ENCODE measurements at places on chromosomes 11 and 22. TPM values are rescaled to one million over a fixed set of nuclear protein-coding genes. Genes with fewer than 3 reads are reported as not detected.
A peak's percentile ranks its signal among the peaks of the same experiment; 100 is the strongest.

DNA sequence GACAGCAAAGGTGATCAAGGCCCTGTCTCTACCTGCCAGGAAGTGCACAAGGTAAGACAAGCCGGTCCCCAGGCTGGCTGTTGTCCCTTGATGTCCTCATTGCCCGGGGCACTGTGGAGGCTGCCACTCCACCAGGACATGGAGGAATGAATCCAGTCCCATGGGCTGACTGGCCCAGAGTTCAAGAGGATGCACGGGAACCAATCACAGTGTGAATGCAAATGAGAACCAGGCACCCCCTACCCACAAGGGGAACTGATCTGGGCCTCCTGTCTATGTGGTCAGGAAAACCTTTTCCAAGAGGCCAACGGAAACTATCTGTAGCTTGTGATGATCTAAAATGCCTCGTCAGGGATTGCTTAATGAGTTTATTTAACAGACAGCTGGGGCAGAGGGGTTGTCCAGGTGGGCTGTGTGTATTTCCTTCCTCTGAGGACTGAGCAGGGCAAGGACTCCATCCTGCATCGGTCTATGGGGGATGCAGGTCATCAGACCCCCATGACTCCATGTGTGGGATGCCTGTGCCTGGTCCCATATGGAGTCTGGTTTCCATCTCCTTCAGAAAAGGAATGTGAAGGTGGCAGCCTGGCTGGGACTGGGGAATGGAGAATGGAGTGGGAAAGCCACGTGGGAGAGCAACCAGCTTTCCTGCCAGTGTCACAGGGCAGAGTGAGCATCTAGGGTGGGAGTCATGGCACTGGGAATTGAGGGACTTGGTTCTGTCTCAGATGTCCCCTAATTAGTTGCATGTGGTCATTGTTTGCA, 60.5 kb downstream of the CD82 start:
- no peaks in the 10 kb centered on the region for H3K27me3 ChIP-seq
- H3K4me3 ChIP-seq: no peak overlapping the region
- H3K36me3 ChIP-seq: no peaks in the 10 kb centered on the region
- no peak overlapping the region for H3K27ac ChIP-seq
- no peaks in the 10 kb centered on the region for H3K4me1 ChIP-seq

- no peak overlapping the region for H3K4me3 ChIP-seq
- no peaks in the 10 kb centered on the region for H3K36me3 ChIP-seq
- H3K27ac ChIP-seq: peak overlapping the region; percentile 63
- H3K27me3 ChIP-seq: no peaks in the 10 kb centered on the region
- peaks cover 11% of the 10 kb centered on the region for H3K4me1 ChIP-seq
- DNase-seq: no peak
These were observed 206.9 kb downstream of the ADAMTS15 start for GRCh38 chr11:130655300-130655699.

- H3K4me1 ChIP-seq: no peaks in the 10 kb centered on the region
- H3K4me3 ChIP-seq: no peak overlapping the region
- no peak overlapping the region for H3K27ac ChIP-seq
- no peaks in the 10 kb centered on the region for H3K36me3 ChIP-seq
- no peaks in the 10 kb centered on the region for H3K27me3 ChIP-seq
These were observed 35.0 kb downstream of the AMPD3 start for GRCh38 chr11:10490032-10490397.

- no peaks in the 10 kb centered on the region for H3K27me3 ChIP-seq
- H3K4me3 ChIP-seq: no peak overlapping the region
- no peaks in the 10 kb centered on the region for H3K36me3 ChIP-seq
- H3K4me1 ChIP-seq: no peaks in the 10 kb centered on the region
These were observed 12.4 kb downstream of the GLYATL2 start for GRCh38 chr11:58832056-58832645.

OR5P2 gene
- total RNA-seq: not detected

- H3K27ac ChIP-seq: no peak within 1 kb of the TSS
- DNase-seq: no peak
- no peaks in the 10 kb centered on the region for H3K27me3 ChIP-seq
- no peaks in the 10 kb centered on the region for H3K4me1 ChIP-seq
- no peak within 1 kb of the TSS for H3K4me3 ChIP-seq
These were observed at the start of gene KIRREL3 for GRCh38 chr11:127000291-127000968. Gene KIRREL3, minus strand, starts transcription at chr11:127000770.

DDI1 gene
- not detected for total RNA-seq
